Aorta (tissue), 5 donors: ENCODE measurements at places on chromosomes 1 and 21.

- no peak for DNase-seq
These were observed 108.4 kb downstream of the ROR1 start for GRCh38 chr1:63882048-63882704.

GRCh38 chr21:42518626-42519025 is 5.0 kb downstream of the SLC37A1 start:
- DNase-seq: no peak

DNA sequence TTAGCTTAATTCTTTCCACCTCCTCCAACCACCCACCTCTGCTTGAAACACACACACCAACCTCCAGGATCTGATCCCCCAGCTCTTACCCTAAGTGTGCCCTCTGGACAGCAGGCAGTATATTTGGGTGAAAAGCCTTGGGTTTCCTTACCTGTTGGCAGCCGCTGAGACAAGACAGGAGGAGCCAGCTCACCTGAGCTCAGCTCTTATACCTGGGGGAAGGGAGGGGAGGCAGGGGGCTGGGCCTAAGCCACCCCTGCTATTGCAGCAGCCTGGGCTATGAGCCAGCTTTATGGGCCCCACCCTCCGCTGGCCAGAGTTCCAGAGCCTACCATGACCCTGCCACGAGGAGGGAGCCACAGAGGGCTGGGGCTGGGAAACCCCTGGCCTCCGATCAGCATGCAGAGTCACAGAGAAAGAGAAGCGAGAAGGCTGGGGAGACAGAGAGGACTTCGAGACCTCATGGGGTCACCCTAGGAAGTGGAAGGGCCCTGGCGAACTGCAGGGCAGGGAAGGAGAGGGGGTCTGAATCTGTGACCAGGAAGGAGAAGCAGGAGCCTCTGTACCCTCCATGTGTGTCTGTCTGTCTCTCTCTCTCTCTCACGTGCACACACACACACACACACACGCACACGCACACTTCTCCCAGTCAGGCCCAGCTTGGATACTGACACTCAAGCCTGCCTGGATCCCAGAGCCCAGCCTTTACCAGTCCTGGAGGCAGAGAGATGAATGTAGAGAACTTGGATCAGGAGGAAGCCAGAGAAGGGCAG is at the start of gene S100A14:
Gene S100A14, minus strand, starts transcription at position 182 of the 773 bp plus-strand sequence. CDS start 467 bp downstream, outside the sequence.
- DNase-seq: peak; percentile 75

- DNase-seq: no peak
These were observed 37.0 kb downstream of the MAN1C1 start for GRCh38 chr1:25653558-25653957.

DNA sequence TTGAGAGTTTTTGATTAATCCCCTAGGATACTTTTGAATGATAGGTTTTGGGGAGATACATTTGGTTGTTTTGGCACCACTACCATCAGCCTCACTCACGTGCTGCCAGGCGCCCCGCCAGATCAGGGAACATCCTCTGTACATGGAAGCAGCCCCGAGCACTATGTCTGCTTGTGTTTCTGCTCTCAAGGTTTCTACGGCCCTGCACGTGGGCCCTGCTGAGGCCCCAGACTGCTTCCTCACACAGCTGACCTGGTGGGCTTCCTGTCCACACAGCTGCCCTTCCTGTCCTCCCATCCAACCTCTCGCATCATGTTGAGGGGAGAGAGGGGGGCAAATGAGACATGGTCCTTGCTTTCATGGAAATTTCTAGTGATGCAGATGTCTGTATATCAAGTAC is 20.0 kb downstream of the ADARB1 start:
- DNase-seq: no peak
